ENCODE measurements at places on chromosomes 2 and 18.

DNA sequence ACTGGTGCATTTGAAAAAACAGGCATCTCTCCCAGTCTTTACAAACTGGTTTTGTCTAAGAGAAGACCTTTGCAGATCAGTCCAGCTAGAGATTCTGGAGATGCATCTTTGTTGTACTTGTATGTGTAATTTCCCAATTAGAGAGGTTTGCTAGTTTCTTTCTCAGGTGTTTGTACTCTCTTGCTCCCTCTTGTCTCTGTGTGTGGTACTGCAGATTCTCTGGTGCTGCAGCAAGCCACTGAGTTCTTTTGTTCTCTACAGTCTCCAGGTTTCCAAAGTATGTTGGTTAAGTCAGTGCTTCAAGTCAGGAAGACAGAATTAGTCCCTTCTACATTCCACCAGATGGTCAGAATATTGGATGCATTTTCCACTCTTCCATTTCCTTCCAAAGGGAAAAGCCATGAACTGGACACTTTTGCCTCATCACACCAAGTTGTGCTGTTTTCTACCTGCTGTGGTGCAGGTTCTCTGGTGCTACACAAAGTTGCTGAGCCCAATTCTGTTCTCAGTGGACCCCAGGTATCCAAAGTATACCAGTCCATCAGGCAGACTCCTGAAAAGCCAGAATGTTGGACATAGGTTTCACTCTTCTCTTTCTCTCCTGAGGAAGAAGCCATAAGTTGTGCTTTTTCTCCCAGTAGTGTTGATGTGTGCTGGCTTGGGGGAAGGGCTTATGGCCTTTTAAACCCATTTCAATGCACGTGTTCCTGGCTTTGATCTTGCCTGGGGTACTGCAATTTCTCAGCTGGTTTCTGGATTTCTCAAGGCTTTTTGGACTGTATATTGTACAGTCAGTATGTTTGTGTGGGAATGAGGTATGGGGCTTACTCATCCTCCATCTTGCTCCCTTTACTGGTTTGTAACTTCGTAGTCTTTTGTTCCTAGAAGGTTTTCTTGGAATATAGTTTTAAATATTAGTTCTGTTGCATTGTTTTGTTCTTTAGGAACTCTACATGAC is 29.8 kb downstream of the EPC2 start:
- peak; percentile 46 for DNase-seq

GRCh38 chr18:44123743-44124142 is 556.9 kb upstream of the SETBP1 start:
- no peak for DNase-seq

DNA sequence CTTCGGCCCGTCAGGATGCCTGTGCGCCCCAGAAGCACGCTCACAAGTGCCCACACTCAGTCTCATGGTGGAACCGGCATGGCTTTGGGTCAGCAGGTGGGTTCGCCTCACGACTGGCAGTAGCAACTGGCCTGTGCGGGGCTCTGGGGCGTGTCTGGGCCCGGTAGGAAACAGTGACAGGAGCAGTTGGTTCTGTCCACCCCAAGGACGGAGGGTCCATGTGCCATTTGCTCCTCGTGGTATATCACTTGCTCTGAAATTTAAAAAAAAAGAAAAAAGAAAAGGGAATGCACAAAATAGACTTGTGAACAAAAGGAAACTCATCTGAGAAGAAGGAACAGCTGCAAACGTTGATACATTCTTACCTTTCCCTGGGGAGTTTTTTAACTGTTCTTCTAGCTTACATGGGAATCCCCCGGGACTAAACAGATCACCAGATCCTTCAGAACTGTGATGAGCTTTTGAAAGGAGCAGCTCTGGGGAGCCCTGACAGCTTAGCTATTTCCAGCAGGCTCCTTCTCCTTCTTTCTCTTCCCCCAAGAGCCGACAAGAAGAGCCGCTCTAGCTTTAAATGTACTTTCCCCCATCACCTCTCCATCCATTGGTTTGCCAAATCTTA is 42.8 kb downstream of the TRAPPC12 start:
- no peak for DNase-seq

- no peak for DNase-seq
Measured at GRCh38 chr2:120111193-120111592, 98.3 kb downstream of the EPB41L5 start.

GRCh38 chr2:1403565-1403964 is 9.7 kb upstream of the TPO start:
- DNase-seq, result no peak

DNA sequence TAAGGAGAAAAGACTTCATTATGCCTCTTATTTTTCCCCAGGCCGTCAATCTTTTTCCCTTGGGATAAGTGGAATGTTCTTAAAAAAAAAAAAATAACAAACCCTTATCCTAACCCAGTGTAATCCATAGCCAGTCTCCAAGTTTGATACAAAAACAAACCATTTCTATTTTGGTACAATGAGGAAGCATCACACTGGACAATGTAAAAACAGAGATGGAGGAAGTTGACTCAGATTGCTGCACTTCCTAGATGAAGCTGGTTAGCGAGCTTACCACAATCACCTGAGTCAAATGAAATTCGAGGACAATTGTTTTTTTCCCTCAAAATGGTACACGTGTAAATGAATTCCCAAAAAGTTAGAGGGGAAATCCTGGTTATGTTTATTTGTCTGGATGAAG is 259.7 kb downstream of the TCF4 start:
- no peak for DNase-seq

DNA sequence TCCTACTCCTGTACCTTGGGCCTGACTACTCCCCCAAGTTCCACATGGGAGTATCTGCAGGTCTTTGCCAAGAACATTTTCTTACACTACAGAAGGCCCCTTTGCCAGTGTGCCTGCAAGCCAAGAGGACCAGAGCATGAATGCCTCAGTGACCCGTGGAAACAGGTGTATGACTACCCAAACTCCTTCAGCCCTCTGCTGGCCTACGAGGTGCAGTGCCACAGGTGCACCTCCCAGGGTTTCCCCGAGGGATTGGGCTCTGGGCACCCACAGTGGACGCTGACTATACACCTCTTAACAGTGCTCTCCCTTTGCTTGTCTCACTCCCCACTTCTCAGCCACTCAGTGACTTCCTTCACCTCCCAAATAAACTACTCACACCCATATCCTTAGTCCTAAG is 91.4 kb downstream of the COL6A3 start:
- DNase-seq, result peak; percentile 12

DNA sequence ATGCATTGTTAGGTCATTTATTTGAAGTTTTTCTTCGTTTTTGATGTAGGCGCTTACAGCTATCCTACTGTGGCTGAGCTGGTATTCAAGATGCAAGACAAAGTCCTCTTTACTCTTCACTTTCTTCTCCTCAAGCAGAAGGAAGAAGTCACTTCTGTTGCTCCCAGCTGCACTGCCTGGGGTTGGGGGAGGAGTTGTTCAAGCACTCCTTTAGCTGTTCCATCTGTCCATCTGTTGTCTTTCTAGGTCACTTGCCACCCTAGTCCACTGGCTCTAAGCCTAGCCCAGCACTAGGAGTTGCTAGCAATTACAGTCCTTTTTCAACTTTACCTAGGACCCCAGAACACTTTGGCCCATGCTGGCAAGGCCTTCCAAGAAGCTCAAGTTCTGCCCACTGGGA is 200.6 kb upstream of the RBMS1 start:
- DNase-seq, result no peak

DNA sequence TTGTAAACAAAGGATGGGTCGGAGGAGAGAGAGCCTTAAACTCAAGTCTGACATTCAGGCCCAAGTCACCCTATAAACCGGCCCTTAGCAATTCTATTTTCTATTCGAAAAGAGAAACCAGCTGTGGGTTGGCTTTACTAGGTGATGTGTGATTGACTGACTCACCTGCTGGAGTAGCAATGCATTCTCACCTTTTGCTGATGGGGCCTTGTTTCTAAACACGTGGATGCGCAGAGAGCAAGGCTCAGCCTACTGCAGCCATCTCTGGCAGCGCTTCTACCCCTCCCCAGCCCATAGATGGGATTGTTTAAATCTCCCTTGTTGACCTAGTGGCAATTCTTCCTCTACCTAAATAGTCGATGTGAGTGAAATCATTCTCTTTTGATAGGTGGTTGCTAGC is 138.5 kb downstream of the MEIS1 start:
- no peak for DNase-seq

DNA sequence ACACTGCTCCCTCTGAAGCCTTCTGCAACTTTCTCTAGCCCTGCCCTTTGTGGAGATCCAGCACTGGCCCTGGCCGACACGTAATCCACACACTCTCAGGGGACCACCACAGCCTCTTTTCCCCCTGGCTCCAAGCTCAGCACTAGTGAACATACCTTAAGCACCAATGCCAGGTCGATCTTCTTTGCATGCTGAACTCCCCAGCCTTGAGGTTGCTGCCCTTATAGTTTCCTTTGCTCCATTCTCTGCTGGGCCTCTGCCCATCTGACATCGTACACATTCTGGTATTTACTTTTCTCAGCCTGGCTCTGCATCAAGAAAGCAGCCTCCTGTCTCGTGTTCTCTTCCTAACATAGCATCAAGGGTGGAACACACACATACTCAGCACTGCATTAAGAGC is 361.5 kb downstream of the LPIN1 start:
- DNase-seq, result no peak

- DNase-seq, result no peak
Measured at GRCh38 chr2:138239902-138240491, 261.6 kb upstream of the SPOPL start.

- DNase-seq, result no peak
Measured at GRCh38 chr18:60329131-60329530, 43.4 kb downstream of the MC4R start.

DNA sequence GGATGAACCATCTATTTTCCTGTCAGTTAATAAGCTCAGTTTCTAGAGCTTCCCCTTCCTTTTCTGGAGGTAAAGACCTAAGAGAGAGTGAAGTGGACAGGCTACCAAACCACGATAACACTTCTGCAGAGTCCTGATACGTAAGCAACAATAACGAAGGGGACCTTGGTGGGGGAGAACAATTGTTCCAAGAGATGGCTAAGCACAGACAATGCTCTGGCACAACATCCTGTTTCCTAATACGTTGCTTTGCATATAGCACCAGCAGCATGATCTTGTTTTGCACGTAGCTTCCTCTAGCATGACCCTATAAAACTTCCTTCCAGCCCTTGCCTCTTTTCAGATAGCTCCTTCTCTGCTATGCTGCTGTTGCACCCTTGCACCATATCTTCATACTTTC is 247.3 kb downstream of the RAD51AP2 start:
- no peak for DNase-seq

DNA sequence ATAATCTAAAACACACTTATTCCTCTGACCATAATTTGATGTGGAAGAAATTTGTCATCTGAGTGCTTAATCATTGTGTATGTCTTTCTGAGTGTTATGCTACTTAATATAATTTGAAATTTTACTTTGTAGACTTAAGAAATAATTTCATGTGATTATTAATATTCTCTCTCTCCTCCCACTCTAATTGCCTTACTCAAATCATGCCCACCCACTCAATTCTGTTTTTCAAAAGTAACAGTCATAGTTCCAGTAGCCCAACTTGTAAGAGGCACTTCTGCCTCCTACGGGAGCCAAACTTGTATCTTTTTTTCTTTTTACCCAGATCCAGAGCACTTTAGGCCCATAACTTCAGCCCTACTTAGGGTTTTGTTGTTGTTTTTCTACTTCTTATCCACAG is 18.5 kb upstream of the KYNU start:
- DNase-seq, result no peak

DNA sequence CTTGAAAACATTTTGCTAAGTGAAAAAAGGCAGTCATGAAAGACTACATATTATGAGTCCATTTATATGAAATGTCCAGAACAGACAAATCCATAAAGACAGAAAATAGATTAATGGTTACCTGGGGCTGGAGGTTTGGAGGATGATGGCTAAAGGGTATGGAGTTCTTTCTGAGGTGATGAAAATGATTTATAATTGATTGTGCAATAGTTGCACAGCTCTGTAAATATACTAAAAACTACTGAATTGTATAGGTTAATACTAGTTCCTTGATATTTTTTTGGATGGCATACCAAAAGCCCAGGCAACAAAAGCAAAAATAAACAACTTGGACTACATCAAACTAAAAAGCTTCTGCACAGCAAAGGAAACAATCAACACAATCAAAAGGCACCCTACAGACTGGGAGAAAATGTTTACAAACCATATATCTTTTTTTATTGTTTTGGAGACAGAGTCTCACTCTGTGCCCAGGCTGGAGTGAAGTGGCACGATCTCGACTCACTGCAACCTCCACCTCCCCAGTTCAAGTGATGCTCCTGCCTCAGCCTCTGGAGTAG is 21.5 kb downstream of the SOS1 start:
- DNase-seq, result no peak

- DNase-seq, result no peak
Measured at GRCh38 chr18:58632552-58632951, 3.7 kb upstream of the ALPK2 start.

DNA sequence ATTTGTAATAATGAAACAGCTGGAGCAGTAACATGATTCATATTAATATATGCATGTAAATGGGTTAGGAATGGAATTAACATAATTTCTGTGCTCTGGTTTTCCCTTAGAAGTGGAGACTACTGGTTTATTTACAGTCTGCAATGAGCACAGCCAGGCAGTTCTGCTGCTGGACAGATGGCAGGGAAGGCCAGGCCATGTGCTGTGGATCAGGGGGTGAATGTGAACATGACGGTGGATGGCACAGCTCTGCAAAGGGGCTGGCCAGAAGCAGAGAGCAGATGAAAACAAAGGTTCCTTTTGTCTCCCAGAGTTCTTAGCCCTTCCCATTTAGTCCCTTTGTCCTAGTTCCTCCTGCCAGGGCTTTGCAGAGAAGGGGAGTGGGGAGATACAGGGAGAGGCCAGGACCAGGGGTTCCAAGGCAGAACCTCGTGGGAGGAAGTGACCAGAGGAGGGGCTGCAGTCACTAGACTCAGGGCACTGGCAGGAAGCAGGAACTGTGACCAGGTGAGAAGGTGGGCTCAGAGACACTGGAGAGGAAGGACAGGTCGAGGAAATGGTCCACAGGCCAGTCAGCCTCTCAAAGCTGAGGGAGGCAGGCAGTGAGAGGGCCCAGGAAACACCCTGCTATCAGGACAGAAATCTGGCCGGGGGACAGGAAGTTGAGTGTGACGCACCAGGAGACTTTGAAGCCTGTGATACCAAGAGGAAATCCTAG is 112.9 kb upstream of the ATP8B1 start:
- no peak for DNase-seq

- DNase-seq, result no peak
Measured at GRCh38 chr18:39713961-39714360, 2148.4 kb upstream of the CELF4 start.

DNA sequence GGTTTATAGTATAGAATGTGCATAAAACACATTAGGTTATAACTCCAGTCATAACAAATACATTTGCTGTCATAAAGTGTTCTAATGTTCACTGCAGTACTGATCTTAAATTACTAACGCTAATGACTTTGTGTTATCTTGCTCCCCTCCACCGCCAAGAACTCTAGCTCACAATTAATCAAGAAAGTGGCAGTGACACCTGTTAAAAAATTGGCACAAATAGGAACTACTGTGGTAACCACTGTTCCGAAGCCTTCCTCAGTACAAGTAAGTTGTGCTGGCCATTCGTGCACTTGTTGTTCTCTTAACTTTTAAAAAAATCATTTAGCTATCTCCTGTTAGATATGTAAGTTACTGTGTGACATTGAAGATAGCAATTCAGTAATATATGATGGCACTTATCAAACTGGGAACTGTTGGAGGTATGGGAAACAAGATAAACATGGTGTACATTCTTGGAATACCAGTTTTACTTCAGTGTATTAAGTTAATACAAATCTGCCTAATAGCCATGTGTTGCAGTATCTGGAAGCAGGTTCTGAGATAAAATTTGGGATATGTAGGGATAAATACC is 41.2 kb downstream of the TAF4B start:
- no peak for DNase-seq

Measured in HEK293T (cell line).